Anterior cingulate cortex (tissue), 58 donors: ENCODE measurements at places on chromosomes 5 and 9.
A peak's percentile ranks its signal among the peaks of the same experiment; 100 is the strongest.

DNA sequence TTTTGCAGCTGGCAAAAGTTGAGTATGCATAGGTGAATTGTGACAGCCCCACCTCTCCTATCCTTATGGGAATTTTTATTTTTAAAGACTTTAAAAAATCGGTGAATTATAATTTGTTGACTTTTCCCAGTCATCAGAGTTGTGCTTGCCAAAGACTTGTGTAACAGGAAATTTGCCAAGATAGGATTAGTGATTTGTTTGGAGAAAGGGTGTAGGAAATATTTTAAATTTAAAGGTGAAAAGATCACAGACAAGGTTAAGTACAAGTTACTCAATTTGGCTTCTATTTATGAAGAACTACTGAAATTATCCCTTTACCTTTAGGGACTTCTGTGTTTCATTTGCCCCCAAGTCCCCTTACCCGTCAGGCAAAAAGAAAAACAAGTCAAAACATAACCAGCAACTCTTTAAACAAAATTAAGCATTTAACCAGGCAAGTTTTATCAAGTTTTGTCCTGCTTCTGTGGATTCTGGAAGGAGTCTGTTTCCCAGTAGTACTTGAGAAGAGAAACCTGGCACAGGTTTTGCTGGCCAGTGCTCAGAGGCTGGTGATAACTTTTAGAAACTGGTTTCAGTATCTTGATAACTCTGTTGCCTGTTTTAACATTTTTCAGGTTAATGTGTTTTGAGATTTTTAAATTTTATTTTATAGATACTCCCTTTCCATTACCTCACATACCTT, 285.4 kb downstream of the MAST4 start:
- DNase-seq, result no peak

- DNase-seq, result no peak
Measured at GRCh38 chr5:159549046-159549445, 218.8 kb upstream of the IL12B start.

DNA sequence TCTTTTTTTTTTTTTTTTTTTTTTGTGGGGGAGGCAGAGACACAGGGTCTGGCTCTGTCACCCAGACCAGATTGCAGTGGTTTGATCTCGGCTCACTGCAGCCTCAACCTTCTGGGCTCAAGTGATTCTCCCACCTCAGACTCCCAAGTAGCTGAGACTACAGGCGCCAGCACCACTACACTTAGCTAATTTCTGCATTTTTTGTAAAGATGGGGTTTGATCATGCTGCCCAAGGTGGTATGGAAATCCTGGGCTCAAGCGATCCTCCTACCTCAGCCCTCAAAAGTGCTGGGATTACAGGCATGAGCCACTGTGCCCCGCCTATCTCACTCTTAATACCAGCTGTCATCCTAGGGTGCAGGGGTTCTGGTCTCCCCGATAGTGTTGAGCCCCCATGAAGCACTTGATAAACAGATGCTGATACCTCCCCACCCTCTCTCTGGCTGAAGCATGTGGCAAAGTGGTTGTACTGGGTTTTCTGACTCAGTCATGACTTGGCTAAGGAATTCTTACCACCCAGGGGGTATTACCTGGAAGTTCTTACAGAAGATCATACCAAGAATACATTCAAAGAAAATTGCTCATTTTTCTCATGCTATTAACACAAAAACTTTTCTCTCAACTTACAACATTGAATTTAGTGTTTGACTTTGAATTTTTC, 110.2 kb upstream of the DAPK1 start:
- no peak for DNase-seq

GRCh38 chr5:133377736-133378135, 234.6 kb downstream of the FSTL4 start:
- no peak for DNase-seq

GRCh38 chr5:115194676-115195075, 25.0 kb upstream of the TRIM36 start:
- DNase-seq, result no peak

DNA sequence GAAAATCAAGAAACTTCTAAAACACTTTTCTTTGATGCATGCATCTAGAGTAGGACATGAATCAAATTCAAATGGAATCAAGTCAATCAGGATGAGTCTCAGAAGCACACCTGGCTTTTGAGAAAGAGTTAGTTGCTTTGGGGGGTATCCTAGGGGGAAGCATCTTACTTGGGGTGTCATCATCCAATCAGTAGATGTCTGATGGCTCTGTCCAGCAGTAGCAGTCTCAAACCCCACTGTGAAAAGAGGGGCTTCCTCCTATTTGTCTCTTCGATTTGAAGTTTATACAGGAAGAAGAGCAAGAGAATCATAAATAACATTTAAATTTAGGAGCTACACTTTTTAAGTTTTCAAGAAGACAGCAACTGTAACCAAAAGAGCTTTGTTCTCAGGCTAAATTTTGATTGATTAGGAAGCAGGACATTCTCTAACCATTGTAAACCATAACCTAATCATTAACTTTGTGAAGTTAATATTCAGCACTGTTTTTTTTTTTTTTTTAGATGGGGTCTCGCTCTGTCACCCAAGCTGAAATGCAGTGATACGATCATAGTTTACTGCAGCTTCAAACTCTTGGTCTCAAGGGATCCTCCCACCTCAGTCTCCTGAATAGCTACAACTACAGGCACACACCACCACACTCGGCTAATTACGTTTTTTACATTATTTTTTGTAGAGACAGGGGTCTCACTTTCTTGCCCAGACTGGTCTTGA, 614.7 kb downstream of the CSNK1G3 start:
- no peak for DNase-seq

DNA sequence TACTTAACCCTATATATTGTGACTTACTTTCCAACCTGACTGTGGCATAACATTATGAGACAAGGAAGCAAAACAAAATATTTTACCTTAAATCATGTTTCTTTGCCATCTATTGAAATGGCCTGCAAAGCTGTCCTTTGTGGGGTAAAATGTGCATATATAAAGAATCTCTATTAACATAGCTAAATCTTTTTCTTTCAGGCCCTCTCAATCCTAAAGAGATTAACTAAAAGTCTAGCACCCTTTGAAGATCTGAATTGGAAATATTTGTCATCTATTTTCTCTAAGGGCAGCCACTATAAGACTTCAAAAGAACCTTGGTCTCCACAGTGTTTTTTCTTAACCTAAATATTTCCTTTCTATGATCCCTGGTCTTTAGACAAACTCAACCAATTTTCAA, 5.0 kb upstream of the UNC13B start:
- no peak for DNase-seq

- DNase-seq, result no peak
Measured at GRCh38 chr5:37816331-37816730, 23.5 kb downstream of the GDNF start.

DNA sequence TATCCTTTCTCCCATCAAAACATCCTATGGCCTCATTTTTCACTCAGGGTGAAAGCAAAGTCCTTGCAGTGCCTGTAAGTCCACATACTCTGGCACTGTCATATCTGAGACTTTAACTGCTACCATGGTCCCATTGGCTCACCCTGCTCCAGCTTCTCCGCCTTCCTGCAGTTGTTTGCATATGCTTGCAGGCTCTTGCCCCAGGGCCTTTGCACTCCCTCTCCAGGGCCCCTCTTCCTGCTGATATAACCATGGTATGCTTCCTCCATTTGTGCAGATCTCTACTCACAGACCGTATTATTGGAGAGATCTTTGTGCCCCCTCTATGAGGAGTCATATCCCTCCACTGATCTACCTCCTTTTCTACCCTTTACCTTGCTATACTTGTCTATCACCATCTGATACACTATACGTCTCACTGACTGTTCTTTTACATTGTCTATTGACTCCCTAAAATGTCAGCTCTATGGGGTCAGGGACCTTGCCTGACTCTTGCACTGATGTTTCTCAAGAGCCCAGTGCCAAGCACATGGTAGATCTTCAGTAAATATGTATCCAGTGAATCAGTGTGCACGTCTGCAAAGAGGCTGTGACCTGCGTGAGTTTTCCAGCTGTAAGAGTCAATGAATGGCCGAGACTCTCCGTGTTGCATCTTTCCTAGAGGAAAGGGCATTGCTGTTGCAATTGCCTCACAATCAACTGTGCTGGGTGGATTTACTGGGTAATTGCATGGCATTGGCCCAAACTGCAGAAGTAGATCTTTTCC, 81.7 kb upstream of the CPEB4 start:
- no peak for DNase-seq

- no peak for DNase-seq
Measured at GRCh38 chr9:35517552-35518224, 27.8 kb downstream of the RUSC2 start.

GRCh38 chr5:138585157-138585556, 10.0 kb upstream of the HSPA9 start:
- DNase-seq, result no peak

- DNase-seq, result no peak
Measured at GRCh38 chr5:154059039-154059430, 20.3 kb downstream of the MFAP3 start.

DNA sequence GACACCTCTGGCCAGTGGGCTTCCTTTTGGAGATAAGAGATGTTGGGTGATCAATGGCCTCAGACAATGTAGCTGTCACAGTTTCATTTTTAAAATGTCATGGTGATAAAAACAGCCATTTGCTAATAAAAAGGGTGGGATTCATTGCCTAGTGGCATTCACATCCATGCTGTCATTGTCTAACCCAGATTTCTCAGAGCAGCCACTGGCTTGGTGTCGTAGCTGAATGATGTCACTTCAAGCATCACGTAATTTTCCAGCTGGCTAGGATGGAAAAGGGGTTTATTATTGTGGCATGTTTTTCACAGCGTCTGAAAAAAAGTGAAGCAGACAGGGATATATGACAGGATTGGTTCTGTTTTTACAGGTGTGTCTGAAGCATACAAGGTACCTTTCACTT, 184.7 kb downstream of the AOPEP start:
- DNase-seq, result peak; percentile 77

DNA sequence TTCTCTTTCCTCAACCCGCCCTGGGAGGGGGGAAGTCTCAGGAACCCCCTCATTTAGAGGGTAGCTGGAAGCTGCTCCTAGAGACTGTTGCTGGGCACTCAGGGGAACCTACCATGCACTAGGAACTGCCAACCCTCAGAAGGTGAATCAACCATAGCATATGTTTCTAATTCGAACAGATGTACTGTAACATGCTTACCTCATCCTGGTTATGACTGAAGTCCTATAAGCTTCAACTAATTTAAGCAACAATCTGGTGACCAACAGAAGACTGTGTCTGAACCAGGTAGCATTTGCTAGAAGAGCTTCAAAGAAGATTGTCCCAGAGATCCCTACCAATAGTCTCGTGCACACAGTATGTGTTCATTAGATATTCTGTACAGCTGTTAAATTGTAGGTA, 5.7 kb upstream of the PRDM6 start:
- no peak for DNase-seq

GRCh38 chr5:134092875-134093274, 21.6 kb upstream of the TCF7 start:
- DNase-seq, result no peak

DNA sequence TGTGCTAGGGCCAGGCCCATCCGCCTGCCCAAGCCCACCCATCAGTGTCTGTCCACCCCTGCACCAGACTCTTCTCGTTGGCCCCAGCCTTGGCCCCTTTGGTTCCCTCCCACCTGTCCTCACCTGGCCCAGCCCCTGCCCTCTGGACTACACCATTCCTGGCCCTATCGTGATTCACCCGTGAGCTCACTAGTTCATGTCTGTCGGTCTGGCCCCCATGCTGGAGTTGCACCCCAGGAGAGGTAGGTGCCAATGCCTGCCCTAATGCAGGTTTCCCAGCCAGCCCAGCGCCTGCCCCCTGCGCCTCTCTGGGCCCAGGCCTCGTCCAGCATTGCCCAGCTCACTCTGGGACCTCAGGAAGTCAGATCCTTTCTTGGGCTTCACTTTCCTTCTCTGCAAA, 115.4 kb upstream of the LMX1B start:
- DNase-seq, result no peak

DNA sequence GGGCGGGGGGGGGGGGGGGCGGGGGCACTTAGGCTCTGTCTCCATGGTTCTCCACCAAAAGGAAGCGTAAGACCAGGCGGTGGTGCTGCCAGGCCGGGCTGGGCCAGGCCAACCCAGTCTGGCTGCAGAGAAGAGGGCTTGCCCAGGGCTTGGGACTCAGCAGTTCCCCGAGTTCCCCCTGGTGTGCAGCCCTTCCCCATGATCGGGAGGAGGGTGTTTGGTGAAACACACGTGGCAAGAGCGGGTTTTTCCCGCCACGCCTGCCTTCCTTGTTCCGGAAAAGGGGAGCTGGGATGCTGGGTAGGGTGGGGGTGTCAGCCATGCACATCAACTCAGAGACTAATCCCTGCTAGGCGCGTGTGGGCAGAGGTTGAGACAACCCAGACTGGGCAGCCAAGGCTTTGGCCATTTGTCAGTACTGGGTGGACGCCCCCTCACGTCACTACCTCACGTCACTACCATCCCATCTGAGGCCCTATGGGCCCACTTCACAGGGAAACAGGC, 32.9 kb downstream of the PRRX2 start:
- DNase-seq, result no peak

DNA sequence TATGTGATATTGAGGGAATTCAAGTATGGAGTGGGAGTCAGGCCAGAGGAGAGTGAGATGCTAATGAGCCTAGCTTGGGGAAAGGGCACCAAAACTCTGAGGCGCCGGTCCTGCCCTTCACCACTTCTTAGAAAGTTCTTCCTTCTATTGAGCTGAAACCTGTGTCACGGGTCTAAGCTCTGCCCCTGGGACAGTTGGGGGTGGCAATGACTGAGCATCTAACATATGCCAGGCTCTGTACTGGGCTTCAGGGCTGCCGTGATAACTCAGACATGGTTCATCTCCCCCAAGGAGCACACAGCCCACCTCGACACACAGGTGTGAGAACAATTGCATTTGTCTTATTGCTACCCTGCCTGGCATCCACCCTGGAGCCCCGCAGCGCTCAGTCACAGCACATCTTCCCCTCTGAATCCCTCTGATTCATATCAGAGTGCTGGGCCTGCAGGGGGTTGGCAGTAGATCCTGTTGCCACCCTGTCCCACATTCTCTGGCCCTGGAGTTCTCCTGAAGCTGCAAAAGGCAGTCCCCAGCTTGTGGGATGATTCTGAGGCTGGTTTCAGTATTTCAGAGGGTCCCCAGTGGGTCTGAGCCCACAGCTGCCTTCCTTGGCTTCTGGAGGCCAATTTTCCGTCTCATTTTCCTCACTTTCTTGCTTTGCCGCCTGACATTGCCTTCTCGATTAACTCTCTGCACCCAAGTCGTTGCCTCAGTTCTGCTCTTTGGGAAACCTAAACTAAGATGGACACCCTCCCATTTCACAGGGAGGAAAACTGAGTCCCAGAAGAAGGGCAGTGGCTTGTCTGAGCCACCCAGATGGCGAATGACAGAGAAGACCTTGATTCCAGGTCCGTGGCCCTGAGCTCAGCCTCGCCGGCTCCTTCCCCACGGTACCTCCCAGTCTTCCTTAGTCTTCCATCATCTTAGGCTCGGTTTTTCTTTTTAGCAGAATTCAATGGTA, 42.5 kb downstream of the ALG2 start:
- no peak for DNase-seq

DNA sequence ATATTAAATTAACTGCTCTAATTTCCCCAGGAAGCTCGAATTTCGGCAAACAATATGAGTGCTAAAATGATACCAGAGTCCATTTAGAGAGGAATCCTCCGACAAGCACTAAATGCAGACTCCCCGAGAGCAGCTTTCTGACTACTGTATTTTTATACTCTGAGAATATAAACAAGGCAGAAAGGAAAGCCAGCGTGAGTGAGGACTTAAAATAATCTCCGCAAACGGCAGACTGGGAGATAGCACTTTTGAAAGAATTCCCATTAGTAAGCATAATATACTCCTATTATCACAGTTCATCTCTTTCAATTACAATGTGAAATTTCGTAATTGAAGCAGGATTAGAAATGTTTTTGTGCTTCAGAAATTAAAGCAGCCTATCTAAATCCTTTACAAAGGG, 269.4 kb upstream of the PANK3 start:
- no peak for DNase-seq
